A549 (cell line): ENCODE measurements at places on chromosomes 3 and 15.

GRCh38 chr3:85890043-85890555, 931.3 kb downstream of the CADM2 start:
- DNase-seq: no peak

DNA sequence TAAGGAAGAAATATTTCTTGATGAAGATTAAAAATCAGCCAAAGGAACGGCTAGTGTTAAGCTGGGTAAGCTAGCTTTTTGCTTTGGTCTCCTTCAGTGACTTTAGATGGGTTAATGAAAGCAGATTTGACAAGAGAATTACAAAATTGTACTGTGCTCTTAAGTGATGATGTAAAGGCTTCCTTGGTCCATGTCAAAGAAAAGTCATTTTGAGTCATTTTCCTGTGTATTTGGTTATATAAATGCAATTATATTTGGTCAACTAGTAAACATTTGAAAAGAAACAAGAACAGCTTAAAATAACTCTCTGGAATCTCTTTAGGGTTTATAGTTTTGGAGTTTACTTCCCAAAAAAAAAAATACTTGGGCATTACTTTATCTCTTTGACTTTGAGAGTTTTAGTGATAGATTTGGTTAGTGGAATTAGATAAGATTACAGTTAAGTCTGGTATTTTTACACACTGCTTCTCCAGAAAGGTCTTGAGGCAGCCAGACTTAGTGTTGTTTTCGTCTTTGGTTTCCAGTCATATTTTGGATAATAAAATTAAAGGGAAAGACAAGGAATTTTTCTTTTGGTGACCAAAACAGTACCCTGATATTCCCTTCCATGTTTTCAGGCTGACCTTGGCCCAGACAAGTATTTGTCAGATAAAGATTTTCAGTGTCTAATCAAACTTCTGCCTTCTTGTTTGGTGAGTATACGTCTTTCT, 42.3 kb downstream of the PDHB start:
- DNase-seq: no peak

DNA sequence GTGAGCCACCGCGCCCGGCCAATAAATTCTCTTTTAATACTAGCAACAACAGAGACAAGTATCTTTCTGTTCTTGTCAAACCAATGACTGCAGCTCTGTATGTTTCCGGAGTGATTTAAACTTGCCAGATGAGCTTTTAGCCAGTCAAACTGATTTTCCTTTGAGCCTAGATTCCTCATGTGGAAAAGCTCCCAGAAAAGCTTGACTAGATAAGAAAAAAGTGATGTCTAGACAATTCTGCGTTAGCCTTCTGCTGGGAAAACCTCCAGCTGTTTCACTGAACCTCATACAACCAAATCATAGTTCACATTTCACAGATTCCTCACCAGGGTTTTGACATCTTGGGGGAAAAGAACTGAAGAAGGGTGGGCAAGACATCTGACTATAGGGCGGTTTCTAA, 78.6 kb downstream of the MAGI1 start:
- no peak for DNase-seq

DNA sequence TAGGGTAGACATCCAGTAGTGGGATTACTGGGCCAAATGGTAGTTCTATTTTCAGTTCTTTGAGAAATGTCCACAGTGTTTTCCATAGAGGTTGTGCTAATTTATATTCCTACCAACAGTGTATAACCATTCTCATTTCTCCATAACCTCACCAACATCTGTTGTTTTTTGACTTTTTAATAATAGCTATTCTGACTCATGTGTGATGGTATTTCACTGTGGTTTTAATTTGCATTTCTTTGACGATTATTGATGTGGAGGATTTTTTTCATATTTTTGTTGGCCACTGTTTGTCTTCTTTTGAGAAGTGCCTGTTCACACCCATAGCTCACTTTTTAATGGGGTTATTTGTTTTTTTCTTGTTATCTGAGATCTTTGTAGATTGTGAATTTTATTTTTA, 125.2 kb downstream of the CFAP20DC start:
- no peak for DNase-seq

- DNase-seq: peak; percentile 53
Observed at GRCh38 chr3:22887664-22888291, 315.3 kb upstream of the UBE2E2 start.

GRCh38 chr15:89098281-89098680, 10.0 kb downstream of the ABHD2 start:
- peak; percentile 43 for DNase-seq

DNA sequence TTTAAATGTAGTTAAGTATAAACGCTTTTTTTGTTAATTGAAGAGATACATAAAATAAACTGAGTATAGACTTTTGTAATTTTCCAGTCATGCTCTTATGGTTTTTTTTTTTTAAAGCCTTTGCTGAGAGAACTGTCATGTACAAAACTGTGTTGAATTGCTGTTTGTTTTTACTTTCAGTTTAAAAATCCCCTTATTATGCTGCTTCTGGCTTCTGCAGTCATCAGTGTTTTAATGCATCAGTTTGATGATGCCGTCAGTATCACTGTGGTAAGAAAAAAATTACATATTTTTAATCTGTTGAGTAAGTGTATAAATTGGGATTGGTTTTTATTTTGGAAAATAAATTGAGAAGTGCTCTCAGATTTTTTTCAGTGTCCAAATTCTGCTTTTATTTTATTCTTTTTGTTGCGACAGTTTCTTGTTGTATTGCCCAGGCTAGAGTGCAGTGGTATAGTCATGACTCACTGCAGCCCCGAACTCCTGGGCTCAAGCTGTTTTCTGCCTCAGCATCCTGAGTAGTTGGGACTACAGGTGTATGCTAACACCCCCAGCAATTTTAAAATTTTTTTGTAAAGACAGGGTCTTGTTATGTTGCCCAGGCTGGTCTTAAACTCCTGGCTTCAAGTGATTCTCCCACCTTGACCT, 40.7 kb downstream of the ATP2C1 start:
- DNase-seq: no peak

- no peak for DNase-seq
Observed at GRCh38 chr3:44093531-44093930, 148.2 kb upstream of the TOPAZ1 start.

GRCh38 chr3:19934098-19934566, at the start of gene EFHB:
TSS of gene EFHB (minus strand) at chr3:19934217. CDS start at chr3:19934018, 199 bp downstream.
- peak; percentile 75 for DNase-seq

GRCh38 chr3:69389520-69390248, 3.8 kb upstream of the FRMD4B start:
- DNase-seq: no peak

DNA sequence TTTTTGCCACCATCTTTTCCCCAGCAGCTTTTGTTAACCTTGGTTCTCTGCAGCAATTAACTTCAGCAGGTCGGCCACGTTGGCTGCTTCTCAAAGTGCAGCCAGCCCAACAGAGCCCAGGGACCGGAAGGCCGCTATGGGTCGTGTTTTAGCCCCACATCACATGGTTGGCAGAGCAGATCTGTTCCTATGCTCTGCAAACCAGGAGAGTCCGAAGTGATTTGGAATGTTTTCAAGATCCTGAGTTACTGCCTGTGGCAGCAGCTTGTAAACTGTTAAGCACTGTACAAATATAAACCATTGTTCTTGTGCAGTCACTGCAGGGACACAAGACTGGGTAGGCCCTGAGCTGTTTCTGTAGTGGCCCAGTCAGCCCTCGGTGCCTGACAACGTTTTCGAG, 69.6 kb upstream of the MYZAP start:
- no peak for DNase-seq

DNA sequence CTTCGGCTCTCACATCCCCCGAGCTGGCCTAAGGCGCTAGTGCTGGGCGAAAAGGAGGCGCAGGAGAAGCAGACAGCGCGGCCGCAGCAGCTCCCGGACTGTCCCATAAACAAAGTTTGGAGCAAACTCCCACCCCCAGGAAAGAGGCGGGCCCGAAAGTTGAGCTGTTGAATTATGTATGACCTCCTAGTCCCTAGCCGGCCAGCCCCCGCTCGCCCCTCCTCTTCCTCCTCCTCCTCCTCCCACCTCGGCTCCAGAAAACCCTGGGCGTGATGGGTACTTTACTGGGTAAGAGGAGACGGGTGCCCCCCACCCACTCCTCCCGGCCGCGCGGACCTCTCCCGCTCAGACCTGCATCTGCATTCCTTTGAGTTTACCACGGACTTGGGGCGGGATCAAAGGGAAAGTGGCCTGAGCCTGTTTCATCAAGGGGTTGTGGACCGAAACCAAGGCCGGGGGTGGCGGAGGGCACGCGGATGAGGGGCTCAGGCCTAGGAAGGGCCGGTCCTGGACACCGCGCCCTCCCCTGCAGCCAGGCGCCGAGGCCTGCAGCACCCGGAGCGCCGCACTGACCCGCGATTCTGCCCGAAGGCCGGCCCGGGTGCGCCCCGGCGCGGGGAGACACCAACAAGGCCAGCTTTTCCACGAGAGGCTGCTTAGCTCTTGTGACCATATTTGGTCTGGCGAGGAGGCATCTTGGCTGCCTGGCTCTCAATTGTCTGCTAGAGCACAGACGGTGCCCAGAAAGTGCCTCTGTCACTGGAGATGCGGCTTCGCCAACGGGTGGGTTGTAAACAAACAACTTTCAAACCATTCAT, at the start of gene WWTR1:
Gene WWTR1, minus strand, starts transcription at position 100 of the 818 bp plus-strand sequence. CDS start 719 bp downstream, outside the sequence.
- peak; percentile 92 for DNase-seq

DNA sequence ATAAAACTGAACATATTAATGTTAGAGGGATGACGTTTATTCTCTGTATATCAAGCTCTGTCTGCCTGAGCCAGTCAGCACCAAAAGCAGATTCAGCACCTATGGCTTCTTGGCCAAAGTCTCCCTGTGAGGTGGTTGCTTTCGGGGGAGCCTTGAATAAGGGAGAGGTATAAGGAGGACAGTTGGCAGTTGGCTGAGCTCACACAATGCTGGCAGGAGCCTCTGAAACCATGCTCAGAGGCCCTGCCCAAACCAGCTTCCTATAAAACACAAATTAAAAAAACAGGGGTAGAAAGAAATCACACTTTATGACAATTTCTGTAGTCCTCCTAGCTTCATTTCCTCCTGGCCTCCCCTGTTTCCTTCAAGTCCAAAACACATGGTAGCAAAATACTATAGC, 18.8 kb downstream of the ARHGEF3 start:
- no peak for DNase-seq

DNA sequence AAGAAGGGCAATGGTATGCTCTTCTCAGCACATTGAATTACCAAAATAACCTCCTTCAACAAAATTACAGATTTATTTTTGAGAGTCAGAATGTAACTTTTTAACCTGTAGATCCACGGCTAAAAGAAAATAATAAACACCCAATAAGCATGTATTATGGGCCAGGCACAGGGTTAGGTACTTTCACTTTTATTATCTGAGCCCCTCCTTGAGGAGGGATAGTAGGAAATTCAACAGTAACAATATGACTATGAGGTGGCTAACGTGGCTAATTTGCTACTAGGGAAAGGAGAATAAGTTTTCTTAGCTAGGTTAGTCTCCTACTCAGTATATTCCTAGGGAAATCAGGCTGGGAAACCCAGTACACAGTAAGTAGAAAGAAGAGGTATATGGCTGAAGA, 306.9 kb downstream of the GAP43 start:
- no peak for DNase-seq

DNA sequence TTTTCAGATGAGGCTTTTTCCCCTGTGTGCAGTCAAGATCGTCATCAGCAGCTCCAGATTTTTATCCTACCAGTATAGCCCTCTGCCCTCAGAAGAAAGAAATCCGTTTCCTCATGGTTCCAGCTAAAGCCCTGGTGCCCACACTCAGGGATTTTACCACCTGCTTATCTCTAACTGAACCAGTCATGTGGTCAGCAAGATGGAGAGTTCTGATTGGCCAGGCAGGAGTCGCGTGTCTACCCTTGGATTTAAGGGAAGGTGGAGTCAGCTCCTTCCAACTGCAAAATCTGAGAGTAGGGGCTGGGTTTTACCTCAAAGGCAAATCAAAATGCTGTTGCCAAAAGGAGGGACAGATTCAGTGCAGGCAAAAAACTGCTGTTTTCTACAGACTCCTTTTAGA, 135.3 kb downstream of the LRTM1 start:
- no peak for DNase-seq

GRCh38 chr15:66685638-66686150, 16.3 kb upstream of the SMAD6 start:
- no peak for DNase-seq

GRCh38 chr3:194929578-194929960, 243.9 kb downstream of the FAM43A start:
- no peak for DNase-seq

DNA sequence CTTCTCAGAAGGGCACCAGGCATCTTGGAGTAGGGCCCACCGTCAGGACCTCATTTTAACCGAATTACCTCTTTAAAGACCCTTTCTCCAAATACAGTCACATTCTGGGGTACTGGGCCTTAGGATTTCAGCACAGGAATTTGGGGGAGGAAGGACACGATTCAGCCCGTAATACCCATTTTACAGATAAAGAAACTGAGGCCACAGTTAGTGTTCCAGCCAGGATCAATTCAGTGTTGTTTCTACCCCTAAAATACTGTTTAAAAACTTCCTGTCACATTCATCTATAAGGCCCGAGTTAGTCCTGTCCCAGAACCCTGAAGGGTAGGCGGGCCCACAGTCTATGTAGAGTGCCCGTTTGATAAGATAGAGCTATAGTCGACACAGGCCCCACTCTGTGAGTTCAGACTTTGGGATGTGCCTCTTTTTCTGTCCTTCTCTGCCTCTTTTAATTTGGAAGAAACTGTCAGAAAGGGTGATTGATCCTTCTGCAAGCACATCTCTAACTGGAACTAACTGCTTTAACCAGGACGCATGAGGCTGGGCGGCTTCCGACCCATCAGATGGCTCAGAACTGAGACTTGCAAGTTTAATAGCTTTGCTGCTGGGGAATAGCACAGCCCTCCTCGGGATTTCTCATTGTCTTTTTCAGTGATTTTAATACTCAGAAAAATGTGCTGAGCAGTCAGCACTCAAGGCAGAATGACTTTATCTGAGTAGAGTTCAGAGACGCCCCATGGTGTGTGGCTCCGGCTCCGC, 19.5 kb downstream of the BFSP2 start:
- no peak for DNase-seq

- DNase-seq: no peak
Observed at GRCh38 chr3:156251424-156251823, 131.0 kb downstream of the KCNAB1 start.

DNA sequence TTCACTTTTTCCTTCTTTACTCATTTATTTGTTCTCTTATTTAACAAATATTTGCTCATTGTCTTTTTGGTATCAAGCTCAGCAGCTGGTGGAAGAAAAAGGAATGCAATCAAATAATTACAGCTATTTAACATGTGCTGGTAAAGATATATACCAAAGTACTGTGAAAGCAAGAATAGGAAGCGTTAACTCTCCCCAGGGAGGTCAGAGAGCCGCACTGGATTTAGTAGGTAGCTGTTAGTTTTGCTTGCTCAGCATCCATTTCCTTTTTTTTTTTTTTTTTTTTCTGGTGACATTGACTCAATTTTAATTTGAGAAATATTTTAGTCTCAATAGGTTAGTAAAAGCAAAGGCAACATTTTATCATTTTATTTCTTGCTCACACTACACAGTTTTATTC, 308.5 kb upstream of the MDFIC2 start:
- no peak for DNase-seq
